G401 (cell line): ENCODE measurements at places on chromosomes 12 and 14. TPM values are rescaled to one million over a fixed set of nuclear protein-coding genes. Genes with fewer than 3 reads are reported as not detected.

The TMEM132D gene
- total RNA-seq: not detected in 2 replicates

- no peak for DNase-seq
Observed at GRCh38 chr12:130421896-130422295, 84.2 kb downstream of the PIWIL1 start.

DNA sequence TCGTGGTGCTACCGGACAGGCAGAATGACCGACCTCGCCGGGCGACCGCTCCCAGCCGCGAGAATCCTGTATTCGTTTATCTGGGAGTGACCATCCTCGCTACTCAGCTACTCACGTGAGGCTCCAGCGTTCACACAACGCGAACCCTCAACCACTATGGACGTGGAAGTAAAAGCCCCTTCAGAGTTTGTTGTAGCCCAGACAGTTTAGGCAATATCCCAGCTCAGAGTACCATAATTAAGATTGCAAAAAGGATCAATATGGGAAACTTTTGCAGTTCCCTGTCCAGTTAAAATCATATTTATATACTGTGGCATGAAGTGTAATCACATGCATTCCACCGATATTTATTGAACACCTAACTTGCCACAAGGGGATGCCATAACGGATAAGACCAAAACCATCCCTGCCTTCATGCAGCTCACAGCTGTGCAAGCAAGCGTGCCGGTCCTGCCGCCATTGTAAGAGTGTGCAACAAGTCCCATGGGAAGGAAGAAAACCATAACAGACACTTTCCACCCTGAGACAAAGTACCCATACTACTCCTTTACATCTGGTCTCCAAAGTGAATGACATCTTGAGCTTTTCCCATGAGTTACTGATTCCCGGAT is 938 bp upstream of the MAX start:
- no peak for DNase-seq

The SLC24A4 gene
- not detected in 2 replicates for total RNA-seq

The PYGL gene
- total RNA-seq: 0.68 and 1.4 TPM in 2 replicates

- DNase-seq: no peak
Observed at GRCh38 chr12:51846271-51846691, 2.2 kb downstream of the FIGNL2 start.

The GALNT6 gene
- total RNA-seq: 5.8 and 18.1 TPM in 2 replicates

GRCh38 chr12:33703221-33703620 is 263.6 kb upstream of the SYT10 start:
- no peak for DNase-seq

DNA sequence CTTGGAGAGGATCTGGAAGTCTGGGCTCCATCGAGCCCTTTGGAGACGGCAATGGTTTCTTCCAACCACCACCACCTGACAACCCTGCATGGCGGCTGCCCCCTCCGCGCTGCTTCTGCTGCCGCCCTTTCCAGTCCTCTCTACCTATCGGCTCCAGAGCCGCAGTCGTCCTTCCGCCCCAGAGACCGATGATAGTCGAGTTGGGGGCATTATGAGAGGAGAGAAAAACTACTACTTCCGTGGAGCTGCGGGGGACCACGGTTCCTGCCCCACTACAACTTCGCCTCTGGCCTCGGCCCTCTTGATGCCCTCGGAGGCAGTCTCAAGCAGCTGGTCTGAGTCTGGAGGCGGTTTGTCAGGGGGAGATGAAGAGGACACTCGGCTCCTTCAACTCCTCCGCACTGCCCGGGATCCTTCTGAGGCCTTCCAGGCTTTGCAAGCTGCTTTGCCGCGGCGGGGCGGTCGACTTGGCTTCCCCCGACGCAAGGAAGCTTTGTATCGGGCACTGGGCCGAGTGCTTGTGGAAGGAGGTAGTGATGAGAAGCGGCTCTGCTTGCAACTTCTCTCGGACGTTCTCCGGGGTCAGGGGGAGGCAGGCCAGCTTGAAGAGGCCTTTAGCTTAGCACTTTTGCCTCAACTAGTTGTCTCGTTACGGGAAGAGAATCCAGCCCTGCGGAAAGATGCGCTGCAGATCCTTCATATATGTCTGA is 499 bp downstream of the TOGARAM1 start:
- peak; percentile 69 for DNase-seq

DNA sequence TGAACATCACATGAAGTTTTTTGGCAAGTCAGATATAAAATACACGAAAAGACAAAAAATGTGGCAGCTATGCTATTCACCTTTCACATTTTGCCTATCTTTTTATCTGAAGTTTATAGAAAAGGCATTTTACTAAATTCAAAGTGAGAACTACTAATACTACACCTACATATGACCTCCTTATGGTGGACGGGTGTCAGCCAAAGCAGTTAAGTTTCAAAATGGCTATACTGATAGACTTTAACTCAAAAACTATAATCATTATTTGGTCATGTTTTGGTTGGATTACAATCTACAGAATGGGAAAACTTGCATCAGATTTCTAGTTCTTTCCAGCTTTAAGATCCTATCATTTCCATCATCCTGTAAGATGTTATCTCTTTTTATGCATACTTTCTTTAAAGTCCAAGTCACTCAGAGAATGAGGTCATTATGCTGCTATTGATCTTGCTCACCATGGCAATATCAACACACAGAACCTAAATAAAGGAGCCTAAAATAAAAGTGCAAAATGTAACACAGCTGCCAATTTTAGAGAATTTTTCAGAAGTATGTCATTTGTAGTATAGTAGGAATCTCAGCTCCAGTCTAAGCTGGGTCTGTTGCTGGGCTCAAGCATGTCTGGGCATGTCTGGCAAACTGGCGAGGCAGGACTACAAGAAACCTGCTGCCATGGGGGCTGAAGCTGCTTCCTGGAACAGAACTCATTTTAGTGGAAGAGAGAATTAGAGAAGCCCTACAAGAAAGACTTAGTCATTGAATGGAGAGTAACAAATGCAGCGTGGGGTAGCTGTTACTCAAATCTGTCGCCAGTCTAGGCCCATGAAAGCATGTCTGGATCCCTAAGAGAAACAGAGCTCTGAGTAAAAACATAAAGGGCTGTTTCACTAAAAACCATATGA is 7.6 kb upstream of the AEBP2 start:
- DNase-seq: no peak

The ATF7 gene
- total RNA-seq: 11.6 and 12.4 TPM in 2 replicates

- no peak for DNase-seq
Observed at GRCh38 chr12:45279931-45280830, 64.3 kb downstream of the ANO6 start.

The MEG3 gene
- total RNA-seq: 3.4 TPM in 1 of 2 replicates, not detected in the other

The RNFT2 gene
- 5.3 and 7.8 TPM in 2 replicates for total RNA-seq

DNA sequence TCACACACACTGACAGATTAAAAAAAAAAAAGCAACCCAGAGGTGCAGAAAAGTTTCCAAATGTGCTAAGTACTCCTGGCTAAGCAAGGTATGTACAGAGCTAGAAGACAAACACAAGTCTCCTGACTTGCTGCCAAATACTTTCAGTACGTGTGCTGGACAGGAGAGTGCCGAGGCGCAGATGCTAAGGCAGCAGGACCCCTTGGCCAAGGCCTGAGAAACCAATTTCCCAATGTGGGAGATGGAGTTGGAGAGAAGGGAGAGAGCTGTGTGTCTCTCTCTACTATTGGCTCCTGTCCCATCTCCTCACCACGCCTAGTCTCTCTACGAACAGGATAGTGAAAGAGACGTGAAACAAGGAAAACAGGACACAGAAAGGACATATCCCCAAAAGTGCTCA is 5.3 kb downstream of the SPRYD3 start:
- peak; percentile 47 for DNase-seq

The KERA gene
- total RNA-seq: not detected in 2 replicates

DNA sequence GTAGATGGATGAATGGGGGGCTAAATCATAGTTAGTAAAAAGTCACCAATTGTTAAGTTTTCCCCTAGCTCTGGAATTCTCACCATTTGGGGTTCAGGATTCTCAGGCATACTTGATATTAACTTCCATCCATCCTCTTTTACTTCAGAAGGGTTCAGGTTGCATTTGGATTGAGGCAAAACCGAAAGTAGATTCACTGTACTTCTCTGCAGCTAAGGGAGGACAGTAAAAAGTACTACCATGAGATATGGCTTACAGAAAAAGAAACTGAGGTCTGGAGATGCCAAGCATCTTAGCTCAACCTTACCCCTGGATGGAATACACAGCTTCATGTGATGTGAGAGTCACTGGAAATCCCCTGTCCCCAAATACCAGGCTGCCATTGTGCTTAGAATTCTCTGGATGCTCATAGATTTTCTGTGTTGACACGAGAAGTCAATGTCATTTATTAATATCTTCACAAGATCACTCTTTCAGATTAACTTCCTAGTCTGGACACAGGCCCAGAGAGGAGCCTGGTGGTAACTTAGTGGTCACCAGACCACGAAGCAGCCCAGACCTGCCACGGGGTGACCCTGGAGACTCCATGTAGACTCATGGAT is 87.1 kb downstream of the SSPN start:
- DNase-seq: no peak

The OR10P1 gene
- total RNA-seq: not detected in 2 replicates

The RFX4 gene
- total RNA-seq: not detected in 2 replicates

DNA sequence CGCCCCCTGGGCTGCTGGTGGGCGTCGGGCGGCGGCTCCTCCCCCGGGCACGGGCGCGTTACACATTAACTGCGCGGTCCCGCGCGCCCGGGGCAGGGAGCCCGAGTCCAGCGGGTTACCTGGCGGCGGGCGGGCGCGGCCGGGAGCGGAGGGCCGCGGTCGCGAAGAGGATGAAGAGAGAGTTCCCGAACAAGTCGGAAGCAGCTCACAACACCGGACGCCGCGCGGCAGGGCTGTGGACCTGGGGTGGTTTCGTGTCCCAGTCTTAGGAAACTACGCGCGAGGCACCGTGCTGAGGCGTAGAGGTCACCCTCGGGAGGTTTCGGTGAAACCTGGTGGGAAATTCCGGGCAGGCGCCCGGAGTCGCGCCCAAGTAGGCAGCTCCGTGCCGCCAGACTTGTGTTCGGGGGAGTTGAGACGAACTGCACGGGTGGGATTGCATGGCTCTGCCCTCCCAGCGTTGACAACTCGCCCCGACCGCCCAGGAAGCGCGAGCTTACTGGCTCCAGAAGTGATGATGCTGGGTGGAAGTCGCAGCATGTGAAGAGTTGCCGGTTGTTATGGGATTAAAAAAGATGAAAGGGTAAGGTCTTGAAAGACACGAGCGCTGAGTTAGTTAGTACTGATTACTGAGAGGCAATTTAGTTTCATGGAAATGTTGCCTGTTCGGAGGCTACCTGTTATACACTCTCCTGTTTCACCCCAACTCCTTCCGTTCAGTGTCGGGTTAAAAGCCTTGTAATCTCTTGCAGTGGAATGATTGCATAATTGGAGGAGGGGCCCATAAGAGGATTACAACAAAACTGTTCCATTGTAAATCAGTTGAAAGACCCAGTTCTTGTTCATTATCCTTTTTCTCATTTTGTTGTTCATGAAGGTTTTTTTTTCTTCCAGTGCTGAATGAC is 879 bp downstream of the RAB3IP start:
- peak; percentile 71 for DNase-seq

DNA sequence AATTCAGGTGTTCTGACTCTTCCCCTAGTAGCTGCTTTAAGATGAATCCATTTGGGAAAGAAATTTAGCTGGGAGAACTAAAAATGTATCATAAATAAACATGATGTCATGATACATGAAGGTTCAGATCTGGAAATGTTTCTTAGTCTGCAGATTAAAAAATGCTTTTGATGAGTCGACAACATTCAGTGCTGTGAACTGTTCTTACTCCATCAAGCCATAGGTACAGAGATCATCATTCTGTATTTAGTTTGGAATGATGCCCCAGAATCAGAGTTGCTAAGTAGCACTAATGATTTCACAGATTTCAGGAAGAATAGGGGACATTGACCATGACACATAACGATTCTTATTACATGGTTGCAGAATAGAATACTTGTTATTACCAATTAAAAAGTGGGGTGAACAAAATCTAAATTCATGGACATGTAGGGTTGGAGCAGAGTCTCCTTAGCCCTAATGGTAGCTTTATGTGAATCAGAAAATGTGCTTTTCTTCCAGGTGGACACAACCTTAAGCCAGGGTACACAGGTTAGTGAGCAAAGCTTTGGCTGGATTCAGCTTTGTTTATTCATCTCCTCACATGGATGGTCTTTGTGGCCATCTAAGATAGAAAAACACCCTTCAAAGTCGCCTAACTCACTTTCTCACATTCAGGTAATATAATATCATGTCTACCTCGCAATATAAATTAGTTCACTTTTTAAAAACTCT is 205.4 kb upstream of the SEL1L start:
- no peak for DNase-seq

GRCh38 chr12:111773801-111774551 is 7.2 kb downstream of the ALDH2 start:
- DNase-seq: no peak

- no peak for DNase-seq
Observed at GRCh38 chr14:63357841-63358240, 39.1 kb upstream of the GPHB5 start.

The SLC38A6 gene
- 36.1 and 43.1 TPM in 2 replicates for total RNA-seq

GRCh38 chr12:127383281-127383680 is 883.7 kb upstream of the TMEM132C start:
- no peak for DNase-seq

DNA sequence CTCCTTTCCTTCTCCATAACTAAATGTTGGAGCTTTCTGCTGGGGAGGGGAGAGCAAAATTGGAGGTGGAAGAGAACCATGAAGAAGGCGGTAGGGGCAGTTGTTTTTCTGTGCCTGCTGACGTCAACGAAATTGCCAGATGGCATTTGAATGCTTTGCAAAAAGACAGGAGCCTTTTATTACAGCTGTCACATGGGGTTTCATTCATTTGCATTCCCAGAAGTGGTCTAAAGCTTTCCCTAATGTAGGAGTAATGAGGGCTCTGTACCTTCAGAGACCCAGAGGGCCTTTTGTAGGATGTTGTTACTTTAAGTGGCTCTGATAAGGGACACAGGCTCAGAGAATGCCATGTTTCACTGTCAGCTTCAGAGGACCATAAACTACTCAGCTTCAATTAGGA is 107.1 kb upstream of the SLCO1C1 start:
- DNase-seq: peak; percentile 79

The IAPP gene
- not detected in 2 replicates for total RNA-seq

The ADIPOR2 gene
- 36.2 and 46.7 TPM in 2 replicates for total RNA-seq

GRCh38 chr12:517538-517937 is 57.8 kb downstream of the B4GALNT3 start:
- DNase-seq: no peak

- DNase-seq: peak; percentile 2
Observed at GRCh38 chr14:20866963-20867362, 24.2 kb upstream of the RNASE3 start.

The FGF6 gene
- not detected in 2 replicates for total RNA-seq

DNA sequence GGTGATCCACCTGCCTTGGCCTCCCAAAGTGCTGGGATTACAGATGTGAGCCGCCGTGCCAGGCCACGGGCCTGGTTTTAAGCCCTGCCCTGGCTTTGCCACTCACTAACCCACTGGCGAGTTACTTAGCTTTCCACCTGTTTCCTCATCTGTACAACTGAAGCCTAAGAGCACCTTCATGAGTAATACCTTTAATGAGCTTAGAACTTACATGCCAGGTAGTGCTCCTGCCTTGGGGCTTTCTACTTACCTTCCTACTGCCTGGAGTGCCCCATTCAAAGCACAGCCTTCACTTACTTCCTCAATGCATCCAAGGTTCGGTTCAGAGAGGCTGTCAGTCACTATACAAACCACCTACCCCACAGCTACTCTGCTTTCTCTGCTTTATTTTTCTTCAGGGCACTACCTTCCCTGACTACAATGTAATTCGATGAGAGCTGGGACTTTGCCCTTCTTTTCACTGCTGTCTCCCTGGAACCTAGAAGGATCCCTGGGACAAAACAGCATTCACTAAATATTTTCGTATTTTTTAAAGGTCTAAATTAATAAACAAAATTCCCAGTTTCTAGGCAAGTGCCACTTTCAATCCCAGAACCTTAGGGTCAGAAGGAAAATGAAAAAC is 13.8 kb downstream of the ZCCHC8 start:
- no peak for DNase-seq

GRCh38 chr12:130401703-130402102 is 64.0 kb downstream of the PIWIL1 start:
- DNase-seq: peak; percentile 16

The SLC6A15 gene
- total RNA-seq: 4.7 and 16.9 TPM in 2 replicates
